ENCODE measurements at places on chromosomes 1 and 21.
A peak's percentile ranks its signal among the peaks of the same experiment; 100 is the strongest.

DNA sequence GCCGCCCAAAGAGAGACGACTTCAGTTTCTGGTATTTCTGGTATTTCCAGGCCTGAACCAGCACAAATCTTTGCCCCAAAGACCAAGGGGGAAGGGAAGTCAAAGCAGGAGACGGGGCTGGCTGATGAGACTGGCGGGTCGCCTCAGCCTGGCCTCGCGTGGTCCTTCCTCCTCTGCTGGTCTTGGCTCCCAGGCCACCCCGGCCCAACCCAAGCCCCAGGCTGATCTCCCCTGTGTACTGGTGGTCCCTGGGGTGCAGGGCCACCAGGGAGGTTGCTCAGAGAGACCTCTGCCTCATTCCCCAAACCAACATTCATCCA is 19.9 kb downstream of the WNT4 start:
- no peak for DNase-seq

DNA sequence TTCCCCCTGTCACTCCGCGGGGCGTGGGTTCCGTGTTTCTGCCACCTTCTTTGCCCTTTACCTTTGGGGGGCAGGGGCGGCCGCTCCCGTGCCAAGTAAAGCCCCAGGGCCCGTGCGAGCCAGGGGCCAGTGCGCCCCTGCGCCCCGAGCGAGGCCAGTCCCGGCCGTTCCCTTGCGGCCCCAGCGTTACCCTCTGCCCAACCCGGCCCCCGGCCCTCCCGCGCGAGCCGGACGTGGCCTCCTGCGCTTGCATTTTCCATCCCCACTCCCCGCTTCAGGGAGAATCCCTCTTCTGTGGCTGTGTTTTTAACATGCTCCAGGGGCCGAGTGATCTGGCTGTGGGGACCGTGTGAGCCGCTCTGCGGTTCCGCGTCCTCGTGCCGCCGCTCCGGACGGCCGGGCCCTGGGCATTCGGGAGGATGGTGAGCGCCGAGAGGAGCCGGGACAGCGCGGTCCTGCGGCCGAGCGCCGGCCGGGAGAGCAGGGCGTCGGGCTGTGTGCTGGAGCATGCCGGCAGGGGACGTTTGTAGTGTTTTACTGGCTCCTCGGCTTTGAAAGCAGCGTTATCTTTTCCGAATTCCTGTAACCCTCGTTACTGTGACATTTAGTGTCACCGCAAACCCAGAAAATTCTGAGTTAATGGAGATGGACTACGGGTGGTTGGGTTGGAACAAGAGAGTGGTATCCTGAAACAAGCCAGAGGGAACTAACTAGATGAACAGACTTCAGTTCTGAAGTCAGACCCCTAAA is 1.0 kb downstream of the GALNT2 start:
- DNase-seq = no peak

DNA sequence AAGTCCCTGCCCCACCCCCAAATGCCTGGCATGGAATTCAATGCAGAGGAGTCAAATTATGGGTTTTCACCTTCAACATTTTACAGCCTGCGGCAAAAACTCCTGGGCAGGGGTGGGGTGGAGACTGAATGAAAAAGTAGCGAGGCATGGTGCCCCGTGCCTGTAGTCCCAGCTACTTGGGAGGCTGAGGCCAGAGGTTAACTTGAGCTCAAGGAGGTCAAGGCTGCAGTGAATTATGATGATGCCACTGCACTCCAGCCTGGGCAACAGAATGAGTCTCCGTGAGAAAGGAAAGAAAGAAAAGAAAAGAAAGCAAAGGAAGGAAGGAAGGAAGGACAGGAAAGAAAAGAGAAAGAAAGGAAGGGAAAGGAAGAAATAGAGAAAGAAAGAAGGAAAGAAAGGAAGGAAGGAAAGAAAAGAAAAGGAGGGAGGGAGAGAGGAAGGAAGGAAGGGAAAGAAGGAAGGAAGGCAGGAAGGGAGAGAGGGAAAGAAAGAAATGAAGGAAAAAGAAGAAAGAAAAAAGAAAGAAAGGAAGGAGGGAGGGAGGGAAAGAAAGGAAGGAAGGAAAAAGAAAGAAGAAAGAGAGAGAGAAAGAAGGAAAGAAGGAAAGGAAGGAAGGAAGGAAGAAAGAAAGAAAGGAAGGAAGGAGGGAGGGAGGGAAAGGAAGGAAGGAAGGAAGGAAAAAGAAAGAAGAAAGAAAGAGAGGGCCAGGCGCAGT is 11.1 kb downstream of the LEMD1 start:
- no peak for DNase-seq

DNA sequence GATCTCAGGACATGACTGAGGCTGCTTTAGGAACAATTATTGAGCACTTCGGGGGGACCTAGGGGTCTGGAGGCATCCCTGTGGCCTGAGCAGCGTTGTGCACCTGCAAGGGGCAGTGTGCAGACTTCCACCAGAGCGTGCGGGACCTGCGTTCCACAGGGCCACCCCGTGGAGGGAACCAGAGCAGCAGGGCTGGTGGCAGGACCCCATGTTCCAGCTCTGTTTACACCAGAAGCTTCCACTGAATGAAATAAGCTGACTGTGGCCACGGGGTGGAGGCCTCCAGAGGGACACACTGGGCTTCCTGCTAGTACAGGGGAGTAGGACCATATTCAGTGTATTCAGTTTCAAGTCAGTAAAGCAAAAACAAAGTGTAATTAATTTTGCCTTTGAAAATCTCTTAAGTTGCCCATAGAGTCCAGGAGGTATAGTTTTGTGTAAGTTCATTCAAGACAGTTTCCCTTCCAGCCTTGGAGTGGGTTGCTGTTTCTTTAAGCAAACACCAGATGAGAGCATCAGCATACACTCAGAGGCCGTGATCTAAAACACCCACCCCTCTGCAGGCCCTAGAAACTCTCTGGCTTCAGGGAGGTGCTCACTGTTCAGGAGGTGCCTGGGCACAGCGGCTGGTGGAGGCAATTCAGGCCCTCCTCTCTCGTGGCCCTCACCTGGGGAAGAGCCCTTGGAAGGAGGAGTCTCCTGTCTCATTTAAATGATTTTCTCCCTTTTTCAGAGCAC is 16.6 kb downstream of the SLC1A7 start:
- DNase-seq = no peak

- no peak for DNase-seq
These were observed 133.9 kb upstream of the B3GALT2 start for GRCh38 chr1:193320270-193320669.

DNA sequence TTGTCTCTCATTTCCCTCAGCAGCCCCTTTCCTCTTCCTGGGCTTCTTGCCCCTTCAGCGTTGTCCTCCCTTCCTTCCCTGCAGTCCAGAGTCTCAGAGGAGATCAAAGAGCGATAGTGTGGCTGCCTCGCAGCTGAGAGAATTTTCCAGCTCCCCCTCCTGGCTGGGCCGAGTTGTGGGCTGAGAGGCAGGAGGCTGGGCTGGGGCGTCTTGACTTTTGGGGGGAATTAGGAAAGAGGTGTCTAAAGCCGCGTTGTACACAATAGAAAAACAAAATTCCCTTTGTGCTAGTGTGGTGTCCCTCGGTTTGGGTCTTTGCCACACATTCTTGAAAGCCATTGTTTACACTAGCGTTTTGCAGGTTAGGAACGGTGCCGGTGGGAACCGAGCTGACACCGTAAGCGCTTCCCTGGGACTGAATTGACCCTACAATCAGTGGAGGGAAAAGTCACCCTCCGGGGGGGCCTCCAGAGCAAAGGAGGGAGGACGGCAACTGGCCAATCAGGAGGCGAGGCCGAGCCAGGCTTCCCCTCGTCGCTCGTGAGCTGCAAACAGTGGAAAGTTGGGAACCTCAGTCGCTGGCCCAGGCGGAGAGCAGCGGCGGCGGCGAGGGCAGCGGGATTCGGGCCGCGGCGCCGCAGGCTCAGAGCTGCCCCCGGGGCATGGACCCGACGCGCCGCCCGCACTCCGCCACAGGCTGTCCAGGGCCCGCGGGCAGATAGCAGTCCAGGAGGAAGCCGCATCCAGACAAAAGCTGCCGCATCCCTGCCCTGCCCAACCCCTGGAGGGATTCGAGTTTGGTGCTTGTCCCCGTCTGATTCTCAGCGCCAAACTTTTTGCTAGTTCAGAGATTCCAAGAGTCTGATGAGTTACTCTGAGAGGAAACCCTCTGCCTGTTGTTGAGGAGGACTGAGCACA is at the start of gene HMCN1:
Gene HMCN1, plus strand, starts transcription at position 574 of the 918 bp plus-strand sequence. CDS start 389 bp downstream, outside the sequence.
- DNase-seq = peak; percentile 49

DNA sequence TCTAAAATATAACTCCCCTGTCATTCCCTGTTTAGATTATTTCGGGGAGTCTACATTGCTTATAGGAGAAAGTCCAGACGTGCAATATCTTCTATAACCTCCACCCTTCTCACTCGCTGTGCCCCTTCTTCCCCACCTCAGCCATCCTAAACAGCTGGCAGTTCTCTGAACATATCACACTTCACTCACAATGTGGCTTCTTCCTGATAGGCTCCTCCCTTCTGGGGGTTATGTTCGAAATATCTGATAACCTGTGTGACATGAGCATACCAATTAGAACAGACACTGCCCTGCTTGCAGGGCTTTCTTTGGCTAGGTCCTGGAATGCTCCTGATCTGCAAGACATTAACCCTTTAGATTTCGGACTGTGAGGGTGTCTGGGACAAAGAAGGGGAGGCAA is 274.6 kb downstream of the NFIA start:
- DNase-seq = no peak

GRCh38 chr1:239858057-239858456 is 233.6 kb upstream of the FMN2 start:
- DNase-seq = no peak

GRCh38 chr21:34810786-34811185 is 142.0 kb downstream of the CLIC6 start:
- no peak for DNase-seq

DNA sequence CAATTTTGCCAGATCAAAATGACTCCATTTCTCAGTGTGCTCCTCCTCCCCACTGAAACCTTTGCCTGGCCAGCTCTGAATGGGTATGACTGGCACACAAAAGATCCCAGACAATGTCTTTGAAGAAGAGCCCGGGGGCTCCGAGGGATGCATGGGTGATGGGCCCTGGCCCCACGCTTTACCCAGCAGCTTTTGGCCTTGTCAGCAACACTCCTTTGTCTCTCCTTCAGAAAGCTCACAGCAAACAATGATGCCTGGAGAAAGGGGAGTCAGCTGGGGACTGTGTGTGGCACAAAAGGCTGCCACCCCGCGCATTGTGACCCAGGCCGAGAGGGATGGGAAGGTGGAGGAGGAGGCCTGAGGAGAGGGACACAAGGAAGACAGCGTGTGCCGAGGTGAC is 45.9 kb downstream of the PLXNA2 start:
- no peak for DNase-seq

DNA sequence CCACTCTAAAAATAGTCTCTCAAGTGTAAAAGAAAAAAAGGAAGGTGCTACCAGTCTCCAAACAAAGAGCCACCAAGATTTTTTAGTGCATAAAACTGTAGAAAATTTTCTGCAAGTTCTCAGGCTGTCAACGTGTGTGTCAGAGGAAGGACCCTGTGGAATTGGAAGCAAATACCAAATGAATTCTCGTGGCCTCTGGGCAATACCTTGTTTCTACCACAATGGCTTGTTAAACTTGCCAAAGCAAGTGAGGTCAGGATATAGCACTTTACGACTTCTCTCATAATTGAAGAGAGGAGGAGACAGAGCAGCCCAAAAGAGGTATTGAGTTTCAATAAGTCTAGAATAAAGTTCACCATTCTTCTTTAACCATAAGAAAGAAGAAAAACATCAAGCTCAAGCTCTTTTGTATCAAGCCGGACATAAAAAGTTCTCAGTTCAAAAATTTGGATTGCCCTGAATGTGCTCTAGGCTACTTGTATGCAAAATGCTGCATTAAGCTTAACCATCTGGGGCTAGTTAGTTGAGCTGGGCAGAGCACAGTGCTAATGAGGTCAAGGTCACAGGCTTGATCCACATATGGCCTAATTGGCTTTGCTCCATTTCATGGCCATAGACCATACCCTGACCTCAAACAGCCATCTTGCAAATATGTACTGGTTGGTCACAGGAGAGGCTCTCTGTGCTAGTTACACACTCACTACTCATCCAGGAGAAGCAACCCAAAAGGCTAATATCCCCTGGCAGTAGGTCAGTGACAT is 60.5 kb downstream of the TBX15 start:
- no peak for DNase-seq

DNA sequence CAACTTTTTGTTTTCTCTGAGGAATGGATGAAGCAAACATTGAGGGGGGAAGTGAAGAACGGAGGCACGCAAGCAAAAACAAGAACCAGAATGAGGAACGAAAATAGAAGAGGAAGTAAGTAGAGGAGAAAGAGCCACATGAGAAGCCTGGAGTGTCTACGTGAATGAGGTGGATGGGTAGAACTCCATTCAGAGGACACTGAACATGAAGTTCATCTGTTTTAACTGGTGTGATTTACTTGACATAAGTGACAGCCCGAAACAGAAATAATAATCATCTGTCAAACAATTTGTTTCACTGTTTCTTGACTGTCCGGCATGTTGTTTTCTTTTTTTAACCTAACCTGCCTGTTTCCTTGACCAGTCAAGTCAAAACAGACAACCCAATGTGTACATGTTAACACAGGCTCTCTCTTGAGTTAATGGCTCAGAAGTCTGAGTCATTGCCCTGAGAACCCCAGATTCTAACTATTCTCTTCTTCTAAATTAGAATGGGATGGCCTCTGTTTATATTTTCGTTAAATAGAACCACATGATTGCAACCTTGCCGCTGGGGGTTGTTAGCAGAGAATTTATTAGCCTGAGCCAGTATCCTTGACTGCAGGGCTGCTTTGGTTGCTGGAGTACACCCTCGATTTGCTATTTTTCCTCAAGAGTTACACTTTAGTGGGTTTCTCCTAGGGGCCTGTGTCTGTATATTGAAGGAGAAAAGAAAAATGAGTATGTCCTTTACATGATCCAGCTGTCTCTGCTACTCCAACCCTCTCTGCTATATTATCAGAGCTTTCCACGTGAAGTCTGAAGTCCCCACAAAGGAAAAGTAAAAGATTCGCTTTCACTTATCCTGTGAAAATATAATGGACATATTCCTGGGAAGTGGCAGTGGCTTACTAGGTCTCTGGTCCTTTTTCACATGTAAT is 151.7 kb downstream of the ZC3H11B start:
- DNase-seq = no peak

DNA sequence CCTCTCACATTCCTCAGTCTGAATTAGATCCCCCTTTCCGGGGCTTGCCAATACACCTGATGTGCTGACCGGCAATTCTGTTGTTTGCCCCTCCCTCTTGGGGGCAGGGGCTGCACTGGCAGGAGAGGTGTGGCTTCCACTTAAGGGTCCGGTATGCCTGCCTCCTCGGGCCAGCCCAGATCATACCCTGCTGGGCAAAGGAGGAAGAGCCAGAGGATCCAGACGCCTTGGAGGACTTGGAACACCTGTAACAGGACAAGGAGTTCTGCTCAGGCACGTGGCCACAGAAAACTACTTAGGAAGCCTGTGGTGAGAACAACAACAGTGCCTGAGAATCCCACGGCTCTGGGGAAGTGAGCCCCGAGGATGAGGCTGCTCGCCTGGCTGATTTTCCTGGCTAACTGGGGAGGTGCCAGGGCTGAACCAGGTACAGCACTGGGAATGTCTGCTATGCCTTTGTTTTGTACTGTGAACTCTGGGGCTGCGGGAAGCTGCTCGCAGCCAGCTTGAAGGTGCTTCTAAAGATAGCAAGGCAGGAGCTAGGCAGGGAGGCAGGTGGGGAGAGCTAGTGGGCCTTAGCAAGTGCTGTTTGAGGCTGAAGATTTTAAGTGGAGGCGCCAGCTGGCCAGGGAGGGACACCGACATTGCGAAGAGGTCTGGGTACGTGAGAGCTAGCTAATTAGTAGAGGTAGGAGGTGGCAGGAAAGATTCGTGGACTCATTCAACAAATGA is at the start of gene SMPDL3B:
Gene SMPDL3B, plus strand, starts transcription at position 183 of the 732 bp plus-strand sequence. Its CDS starts 184 bp downstream, at position 367.
- DNase-seq = peak; percentile 86

Measured in body of pancreas (tissue), 4 donors.